H1 (cell line): ENCODE measurements at places on chromosomes 4 and X. TPM values are rescaled to one million over a fixed set of nuclear protein-coding genes. Genes with fewer than 3 reads are reported as not detected.

DNA sequence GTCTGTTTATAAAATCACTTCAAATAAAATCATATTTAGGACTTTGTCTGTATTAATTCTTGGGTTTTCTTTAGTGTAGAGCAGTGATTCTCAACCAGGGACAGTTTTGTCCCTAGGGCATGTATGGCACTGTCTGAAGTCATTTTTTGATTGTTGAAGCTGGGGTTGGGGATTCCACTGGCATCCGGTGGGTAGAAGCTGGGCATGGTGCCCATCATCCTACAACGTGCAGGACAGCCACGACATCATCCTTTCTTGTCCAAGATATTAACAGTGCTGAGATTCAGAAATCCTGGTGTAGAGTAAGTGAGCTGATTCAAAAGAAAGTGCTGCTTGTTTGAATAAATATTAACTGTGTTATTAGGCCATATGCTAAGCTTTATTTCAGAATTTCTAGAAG, 28.6 kb downstream of the DCLK2 start:
- DNase-seq, result no peak

- no peak for DNase-seq
These were observed 48.5 kb downstream of the ZNF141 start for GRCh38 chr4:385934-386707.

DNA sequence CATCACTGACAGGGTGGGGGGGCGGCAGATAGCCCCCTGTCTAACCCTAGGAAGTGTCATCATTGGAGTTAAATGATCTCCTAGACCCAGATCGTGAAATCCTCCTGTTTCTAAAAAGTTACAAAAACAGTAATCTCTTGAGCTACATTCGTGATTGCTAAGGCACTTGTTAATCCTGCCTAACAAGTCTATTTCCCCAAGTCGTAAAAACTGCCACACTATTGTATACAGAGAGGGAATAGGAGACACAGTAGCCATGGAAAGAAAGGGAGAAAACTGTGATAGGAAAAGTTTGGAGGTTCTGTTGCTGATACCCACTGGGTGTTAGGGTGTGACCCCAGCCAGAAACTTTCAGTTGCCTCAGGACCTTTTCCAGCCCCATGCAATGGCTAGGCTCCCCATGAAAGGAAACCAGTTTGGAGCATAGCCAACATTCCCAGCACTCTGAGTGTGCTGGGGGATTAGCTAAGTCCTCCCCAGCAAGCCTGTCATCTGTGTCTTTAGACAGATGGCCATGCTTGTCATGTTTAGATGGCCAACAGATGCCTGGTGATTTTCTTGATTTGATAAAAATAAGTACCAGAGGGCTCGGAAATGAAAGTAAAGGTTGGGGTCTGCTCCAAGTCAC, 63.3 kb upstream of the ANXA10 start:
- DNase-seq, result no peak

- no peak for DNase-seq
These were observed 1.3 kb downstream of the SH3TC1 start for GRCh38 chr4:8200302-8200975.

DNA sequence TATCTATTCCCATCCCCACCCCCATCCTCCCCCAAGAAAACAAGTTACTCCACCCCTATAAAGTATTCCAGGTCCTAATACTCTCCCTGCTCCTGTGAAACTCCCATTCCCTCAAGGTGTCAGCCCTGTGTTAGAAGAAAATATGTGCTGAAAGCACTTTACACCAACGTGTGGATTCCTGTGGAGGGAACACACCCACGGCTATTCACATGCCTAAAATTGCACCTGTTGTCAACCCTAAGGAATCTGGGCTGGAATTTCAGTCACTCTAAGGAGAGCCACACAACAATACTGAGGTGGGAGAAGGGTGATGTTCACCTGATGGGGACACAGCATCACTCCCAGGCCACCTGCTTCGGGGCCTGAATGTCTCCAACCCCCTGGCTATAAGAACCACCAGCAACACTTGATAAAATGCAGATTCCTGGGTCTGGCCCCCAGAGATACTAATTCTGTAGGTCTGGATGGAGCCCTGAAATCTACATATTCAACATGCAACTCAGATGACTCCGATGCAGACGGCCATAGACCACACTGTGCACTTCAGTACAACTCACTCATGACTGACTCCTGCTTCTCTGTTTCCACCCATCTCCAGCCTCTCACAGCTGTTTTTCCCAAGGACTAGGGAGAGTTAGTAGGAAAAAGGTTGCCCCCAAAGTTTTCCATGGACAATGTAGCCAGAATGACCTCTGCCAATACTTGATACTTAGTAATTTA, 15.8 kb downstream of the SCD5 start:
- DNase-seq, result no peak

DNA sequence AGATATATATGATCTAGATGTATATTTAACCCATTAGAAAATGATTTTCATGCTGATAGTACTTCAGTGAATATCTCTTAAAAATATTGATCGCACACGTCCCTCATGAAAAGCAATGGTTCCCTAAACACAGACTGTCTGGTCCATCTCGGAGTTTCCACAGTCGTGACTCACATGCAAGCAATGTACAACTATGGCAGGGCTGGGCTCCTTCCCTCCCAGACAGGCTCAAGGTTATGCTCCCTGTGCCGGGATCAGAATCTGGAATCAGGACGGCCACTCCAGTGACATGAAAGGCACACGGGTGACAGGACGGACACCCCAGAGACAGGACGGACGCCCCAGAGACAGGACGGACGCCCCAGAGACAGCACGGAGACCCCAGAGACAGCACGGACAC, 40.2 kb upstream of the PPP2R3B start:
- DNase-seq, result no peak

DNA sequence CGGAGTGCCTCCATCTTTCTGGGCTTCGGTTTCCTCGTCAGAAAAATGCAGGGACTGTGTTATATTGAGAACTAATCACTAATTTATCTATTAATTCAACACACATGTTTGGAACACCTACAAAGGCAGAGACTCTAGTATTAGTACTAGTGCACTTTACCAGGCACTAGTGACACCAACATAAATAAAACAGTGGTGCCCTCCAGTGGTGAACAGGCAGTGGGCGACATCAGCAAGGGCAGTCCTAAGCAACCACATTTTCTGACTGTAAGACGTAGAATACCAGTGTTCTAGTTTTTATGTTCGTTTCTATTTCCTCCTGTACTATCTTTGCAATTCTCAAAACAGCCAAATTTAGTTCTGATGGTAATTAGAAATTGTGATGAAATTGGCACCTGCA, 69.1 kb upstream of the UCP1 start:
- DNase-seq, result no peak

DNA sequence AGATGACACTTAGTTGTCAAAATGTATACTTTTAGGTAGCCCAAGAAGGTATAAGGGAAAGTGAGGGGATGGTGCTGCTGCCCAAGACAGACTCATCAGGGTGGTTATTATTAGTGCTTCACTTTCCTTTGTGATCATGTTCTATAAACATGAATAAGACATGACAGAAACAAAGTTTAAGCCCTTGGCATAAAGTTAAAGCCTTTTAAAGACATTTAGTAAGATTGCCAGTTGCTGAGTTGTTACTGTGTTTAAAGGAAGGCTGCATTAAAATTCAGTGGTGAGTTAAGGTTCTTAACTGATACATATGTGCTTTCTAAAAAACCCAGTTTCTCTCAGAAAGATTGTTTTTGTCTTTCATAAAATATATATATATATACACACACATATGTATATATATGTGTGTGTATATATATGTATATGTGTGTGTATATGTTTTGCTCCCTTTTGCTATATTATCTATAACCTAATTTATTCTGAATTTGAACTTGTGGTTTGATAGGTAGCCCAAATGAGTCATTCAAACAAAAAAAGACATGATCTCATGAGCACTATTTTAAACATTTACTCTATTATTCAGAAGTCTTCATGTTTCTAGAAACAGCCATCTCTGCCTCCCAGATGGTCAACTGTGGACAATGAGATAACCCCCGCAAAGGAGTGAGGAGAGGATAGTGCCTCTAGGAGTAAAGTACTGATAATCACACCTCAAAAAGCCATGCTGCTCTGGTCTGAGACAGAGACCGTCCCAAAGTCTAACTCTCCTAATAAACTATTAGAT, 98.1 kb upstream of the OTUD4 start:
- DNase-seq, result no peak

- no peak for DNase-seq
These were observed 160.7 kb downstream of the FHIP1A start for GRCh38 chr4:151569650-151570049.

DNA sequence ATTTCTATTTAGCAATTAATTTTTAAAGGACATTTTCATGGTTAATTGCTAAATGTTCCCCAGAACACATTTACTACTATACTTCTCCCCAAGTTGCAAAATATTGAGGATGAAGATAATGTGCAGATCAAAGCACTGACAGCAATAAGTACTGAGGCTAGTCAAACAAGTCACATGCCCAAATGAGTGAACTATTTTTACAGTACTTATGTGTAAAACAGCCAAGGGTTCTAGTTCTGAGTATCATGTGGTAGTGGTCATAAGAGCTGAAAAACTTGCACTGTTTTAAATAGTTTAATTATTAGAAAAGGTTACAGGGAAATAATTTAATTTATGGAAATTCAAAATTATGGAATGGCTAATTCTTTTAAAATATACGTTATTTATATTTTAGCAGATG, 3.8 kb downstream of the GALNTL6 start:
- DNase-seq, result no peak

- DNase-seq, result no peak
These were observed 9.5 kb downstream of the CT47C1 start for GRCh38 chrX:119082278-119082677.

The POF1B gene
- total RNA-seq, result not detected in 2 replicates

The ADH1A gene
- total RNA-seq, result not detected in 2 replicates

The CSAG3 gene
- not detected in 2 replicates for total RNA-seq

The DCAF8L2 gene
- not detected in 2 replicates for total RNA-seq
